ENCODE measurements at places on chromosomes 1 and 21.

- DNase-seq = no peak
Observed at GRCh38 chr1:208088319-208088718, 155.9 kb downstream of the PLXNA2 start.

DNA sequence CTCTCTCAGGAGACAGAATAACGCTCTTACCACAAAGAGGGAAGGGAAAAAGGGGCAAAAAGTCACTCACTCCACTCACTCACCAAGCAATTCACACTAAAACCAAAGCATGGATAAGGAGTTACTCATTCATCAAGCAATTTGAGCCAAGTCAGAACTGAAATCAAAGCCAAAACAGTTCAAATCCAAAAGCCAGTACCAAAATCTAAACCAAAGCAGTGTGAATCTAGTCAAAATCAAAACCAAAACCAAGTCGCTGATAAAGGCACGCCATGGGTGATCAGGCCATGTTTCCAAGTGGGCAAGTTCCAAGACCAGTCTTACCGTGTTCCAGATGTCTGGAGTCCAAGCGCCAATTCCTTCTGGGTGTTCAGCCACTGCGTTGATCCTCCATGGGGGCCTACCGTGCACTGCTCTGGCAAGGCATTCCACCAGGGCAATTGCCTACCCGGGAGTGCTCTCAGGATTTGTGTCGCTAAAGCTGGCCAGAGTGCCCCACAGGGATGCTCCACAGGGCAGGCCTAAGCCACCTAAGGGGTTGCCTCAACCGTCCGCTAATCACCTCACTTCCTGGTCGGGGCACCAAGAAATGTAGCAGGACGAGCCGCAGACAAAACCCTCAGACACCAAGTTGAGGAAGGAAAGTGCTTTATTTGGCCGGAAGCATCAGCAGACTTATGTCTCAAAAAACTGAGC, 142.3 kb downstream of the TRIM33 start:
- no peak for DNase-seq

DNA sequence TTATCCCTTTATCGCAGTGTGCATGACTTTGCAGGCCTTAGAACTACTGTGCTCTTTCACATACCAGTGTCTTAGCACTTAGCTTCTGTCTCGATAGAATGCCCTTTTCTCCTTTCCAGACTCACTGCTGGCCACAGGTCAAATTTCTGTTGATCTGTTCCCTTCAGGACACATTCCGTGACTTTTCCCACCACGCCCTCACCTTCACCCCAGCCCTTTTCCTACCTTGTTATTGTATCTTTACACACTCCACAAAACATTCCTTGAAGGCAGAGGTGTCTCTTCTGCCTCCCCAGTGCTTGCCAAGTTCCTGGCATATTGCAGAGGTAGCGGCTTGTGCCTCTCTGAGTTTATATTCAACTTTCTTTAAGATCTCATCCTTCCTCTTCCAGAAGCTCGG, 3.7 kb upstream of the IGSF9 start:
- DNase-seq = no peak

DNA sequence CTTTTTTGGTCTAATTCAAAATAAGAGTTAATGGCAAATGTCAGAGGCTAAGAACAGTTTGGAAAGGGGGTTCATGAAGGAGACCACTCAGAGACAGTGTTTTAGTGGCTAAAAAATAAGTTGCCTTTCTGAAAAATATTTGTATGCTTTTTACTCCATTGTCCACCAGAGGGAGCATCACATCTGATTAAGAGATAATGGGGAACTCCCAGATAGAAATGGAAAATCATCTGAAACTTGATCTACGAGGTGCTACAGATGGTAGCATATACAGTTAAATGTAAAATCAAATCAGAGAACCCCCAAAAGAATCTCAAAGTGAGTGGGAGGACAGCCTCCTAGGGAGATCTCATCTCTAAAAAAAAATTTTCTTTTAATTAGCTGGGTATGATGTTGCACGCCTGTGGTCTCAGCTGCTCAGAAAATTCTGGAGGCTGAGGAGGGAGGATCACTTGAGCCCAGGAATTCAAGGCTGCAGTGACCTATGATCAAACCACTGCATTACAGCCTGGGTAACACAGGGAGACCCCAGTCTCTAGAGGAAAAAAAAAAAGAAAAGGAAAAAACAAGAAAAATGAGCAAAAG, 9.7 kb downstream of the SMYD3 start:
- peak; percentile 79 for DNase-seq

- DNase-seq = no peak
Observed at GRCh38 chr1:37171691-37172090, 137.4 kb upstream of the GRIK3 start.

- DNase-seq = peak; percentile 81
Observed at GRCh38 chr1:154998818-154999570, 3.6 kb upstream of the ZBTB7B start.

- no peak for DNase-seq
Observed at GRCh38 chr1:32898056-32898455, 3.1 kb downstream of the TMEM54 start.

DNA sequence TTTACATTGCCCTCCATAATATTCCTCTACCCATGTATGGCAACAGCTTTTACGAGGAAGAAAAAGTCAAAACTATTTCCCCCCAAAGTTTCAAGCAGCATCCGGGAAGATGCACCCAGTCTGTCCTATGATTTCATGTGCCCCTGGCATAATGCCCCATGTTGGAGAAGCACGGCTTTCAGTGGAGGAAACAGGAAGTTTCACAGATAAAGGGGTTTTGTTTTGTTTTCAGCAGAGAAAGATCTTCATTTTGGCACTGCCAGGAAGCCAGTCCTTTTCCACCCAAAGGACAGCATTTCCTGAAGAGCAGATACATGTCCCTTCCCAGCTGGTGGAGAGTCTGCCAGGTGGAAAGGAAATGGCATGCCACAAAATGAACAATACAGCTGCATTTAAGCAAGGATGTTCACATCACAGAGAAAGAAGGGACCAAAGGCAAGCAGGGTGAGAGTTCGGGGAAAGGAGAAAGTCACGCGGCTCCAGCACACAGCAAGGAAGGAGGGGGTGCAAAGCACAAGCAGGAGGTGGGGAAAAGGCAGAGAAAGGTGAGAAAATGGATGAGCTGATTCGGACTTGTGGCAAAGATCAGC, 95.3 kb upstream of the HIVEP3 start:
- DNase-seq = no peak

DNA sequence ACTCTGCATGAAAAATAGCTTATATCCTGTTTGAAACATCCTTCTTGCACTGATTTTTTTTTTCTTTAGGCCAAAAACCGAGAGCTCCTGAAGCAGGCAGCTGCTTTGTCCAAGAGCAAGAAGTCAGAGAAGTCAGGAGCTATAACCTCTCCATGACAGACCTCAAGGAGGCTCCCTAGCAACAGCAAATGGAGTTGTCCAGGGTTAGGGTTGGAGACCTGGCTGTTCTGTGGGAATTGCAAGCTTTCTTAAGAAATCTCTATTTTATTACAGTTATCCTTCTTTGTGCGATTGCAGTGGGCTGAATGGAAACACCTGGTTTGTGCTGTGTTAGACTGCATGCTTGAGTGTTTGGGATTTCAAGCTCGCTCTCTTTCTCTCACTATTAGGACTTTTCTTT, 12.6 kb upstream of the STX12 start:
- DNase-seq = no peak

DNA sequence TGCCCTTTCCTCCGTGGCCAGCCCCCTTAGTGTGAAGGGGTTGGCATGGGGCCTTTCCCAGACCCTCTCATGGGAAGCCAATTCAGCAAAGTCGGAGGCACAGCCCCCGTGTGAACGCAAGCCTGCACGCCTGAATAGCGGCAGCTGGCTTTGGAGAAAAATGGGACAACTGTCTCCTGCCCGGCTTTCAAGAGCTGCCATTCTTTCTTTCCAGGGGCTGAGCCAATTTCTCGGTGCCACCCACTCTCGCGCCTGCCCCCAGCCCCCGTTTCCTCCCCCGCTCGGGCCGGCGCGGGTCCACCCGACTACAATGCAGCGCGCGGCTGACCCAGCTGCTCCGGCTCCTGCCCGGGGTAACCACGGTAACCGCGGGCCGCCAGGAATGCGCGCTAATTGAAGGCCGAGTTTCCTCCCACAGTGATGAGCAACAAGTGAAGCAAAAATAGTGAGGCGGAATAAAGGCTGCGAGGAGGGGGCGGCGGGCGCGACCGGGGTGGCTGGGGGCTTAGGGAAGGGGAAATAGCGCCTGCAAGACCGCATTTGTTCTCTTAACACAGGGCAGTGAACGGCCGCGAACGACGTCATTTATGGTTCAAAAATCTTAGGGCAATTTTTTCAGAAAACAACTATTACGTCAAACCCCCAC, 27.8 kb downstream of the ILDR2 start:
- DNase-seq = no peak

Measured in CD4-positive, alpha-beta T cell treated with Interleukin-17A for 1 hour (primary cell).